ENCODE measurements at places on chromosomes 1 and 21.
A peak's percentile ranks its signal among the peaks of the same experiment; 100 is the strongest.

GRCh38 chr1:16239972-16240491 lies 3.0 kb upstream of the CPLANE2 start:
- no peak for DNase-seq

- no peak for DNase-seq
Observed at GRCh38 chr1:28286111-28286510, 26.8 kb downstream of the SESN2 start.

DNA sequence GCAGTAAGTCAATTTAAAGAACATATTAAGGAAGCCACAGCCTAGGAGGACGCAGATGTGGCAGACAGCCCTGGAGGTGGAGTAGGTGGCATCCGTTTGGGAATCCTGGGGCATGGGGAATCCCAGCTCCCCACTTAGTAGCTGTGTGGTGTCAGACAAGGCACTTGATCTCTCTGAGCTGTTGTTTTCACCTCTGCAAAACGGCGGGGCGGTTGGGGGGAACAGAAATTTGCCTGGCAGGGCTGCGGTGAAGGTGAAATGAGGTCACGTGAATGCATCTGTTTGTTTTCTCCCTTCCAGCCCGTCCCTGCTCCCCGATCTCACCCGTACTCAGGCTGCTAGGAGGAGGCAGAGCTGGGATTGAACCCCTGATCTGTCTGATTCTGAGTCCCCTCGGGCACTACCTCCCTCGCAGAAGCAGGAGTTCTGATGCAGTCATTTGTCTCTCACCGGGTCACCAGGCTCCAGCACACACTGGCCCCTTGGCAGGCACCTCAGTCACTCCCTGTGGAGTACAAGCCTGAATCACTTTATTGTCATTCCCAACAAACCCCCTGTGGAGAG lies 2.2 kb upstream of the LAPTM5 start:
- no peak for DNase-seq

GRCh38 chr1:169727307-169727706 lies 6.6 kb downstream of the SELE start:
- no peak for DNase-seq

GRCh38 chr1:157975228-157975950 lies 18.1 kb upstream of the KIRREL1 start:
- DNase-seq = no peak

GRCh38 chr1:221076391-221076811 lies 197.2 kb downstream of the HLX start:
- DNase-seq = no peak

DNA sequence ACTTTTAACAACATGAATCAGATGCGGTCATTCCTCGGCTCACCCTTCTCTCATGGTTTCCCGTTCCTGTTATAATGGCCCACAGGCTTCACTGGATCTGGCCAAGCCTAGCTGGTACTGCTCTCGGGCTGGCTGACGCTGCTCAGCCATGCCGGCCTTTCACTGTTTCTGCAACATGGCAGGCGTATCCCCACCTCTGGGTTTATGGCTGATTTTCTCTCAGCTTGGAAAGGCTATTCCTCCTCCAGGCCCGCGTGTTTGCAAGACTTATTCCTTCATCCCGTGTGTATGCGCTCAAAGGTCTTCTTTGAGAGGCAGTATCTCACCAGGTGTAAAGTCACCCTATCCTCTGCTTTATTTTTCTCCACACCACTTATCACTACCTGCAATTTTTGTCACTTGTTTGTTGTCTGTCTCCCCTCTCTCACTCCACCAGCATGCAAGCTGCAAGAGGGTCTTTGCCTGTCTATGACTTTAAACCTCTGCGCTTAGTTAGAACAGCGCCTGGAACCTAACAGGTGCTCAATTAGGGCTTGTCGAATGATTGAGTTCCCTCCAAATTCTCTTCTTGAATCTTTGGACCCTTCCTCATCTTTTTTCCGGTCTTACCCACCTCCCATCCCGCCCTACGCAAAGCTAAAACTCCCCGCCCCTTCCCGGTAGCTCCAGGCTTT lies 491 bp upstream of the RAP1A start:
- no peak for DNase-seq

- peak; percentile 59 for DNase-seq
Observed at GRCh38 chr1:164559342-164560051, 513 bp downstream of the PBX1 start.

GRCh38 chr1:41428738-41429640 lies 55.5 kb downstream of the EDN2 start:
- no peak for DNase-seq

- peak; percentile 47 for DNase-seq
Observed at GRCh38 chr1:111406321-111406768, 21.2 kb downstream of the OVGP1 start.

- no peak for DNase-seq
Observed at GRCh38 chr1:18886003-18886335, 16.4 kb downstream of the ALDH4A1 start.

DNA sequence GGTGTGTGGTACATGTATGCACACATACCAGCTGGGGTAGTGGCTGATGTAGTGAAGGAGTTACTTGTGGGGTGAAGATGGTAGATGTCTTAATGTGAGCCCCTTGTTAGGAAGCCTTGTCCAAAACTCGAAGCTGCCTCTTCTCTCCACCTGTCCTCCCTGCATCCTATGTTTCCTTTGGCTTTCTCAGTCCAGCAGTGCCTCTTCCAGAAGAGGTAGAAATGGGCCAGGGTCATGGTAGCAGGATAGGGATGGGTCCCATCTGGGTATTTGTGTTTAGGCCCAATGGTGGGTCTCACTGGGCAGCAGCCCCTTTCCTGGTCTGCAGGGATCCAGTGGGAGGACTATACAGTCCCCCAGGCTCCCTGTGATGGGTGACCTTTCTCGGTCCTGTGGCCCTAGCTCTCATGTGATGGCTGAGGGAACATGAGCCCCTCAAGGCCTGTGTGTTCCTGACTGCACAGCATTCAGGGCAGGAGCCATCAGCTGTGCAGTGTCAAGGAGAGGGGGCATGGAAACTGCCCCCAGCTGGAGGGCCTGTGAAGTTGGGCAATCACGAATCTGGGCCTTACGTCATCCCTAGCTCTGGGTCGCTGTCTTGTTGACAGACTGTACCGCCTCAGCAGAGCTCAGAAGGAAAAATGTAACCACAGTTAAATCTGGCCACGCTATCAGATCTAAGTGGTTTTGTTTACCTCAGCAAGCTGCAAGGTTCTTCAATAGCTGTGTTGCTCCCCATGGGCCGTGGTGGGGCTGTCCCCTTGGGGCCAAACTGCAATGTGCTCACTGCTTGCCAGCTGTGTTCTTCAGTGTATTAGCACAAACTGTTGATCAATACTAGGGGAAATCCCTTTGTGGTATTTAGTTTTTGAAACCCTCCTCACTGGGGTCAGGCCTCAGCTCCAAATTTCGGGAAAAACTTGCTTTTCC lies 82.7 kb downstream of the NOS1AP start:
- DNase-seq = no peak

- DNase-seq = no peak
Observed at GRCh38 chr1:116854403-116854690, 55.4 kb upstream of the PTGFRN start.

GRCh38 chr1:224564454-224565084 lies 51.5 kb upstream of the CNIH3 start:
- DNase-seq = no peak

DNA sequence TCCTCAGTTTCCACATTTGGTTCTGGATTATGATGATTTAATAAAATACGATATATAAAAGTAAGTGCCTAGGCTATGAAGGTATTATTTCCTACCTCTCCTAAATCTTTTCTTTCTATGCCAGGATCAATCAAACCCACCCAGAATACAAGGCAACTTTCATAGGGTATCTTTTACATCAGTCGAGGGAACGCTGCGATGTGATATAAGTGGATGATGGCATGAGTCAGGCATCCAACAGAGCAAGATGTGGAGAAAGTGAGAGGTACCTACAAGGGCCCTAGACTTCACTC lies 781 bp downstream of the TTLL7 start:
- no peak for DNase-seq

GRCh38 chr1:185341196-185341781 lies 24.2 kb upstream of the IVNS1ABP start:
- no peak for DNase-seq

DNA sequence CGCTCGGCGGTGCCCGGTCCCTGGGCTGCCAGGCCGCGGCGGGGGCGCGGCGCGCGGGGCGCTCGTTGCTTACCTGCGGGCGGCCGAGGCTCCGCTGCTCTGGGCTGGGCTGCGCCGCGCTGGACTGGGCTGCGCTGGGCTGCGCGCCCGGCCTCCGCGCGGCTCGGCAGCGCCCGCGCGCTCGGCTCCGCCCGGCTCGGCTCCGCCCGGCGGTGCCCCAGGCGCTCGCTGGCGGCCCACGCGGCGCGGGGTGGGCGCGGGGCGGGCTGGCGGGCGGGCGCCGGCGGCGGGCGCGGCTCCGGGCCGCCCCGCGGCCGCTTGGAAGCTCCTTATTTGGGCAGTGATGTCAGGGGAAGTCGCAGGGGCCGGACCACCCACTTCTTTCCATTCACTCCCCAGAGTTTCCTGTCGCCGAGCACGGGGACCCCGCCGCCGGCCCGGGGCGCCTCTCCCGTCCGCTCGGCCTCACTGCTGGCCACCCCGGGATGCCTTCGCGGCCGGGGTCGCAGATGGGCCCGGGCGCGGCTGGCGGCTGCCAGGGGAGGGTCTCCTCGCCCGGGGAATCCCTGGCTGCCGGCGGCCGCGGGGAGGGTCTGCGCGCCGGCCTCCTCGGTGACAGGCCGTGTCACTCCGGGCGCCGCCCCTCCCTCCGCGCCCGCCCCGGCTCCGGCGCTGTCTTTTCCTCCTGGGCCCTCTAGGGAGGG lies 177.7 kb upstream of the EDN2 start:
- no peak for DNase-seq

DNA sequence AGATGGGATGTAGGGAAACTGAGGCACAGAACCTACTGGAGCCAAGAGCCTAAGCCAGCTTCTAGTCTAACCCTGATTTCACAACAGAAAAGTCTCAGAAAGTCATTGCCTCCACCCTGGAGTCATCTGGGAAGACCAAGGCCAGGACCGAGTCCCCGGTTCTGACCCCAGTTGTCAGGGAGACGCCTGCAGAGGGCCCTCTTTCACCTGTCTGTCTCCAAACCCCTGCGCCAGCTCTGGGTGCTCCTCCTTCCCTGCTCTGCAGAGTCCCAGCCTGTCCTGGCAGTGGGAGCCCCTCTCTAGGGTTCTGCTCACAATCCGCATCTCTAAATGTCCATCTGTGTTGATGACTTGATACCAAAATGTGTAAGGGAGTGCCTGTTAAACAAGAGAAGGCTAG lies 149.7 kb downstream of the PGBD5 start:
- DNase-seq = no peak

DNA sequence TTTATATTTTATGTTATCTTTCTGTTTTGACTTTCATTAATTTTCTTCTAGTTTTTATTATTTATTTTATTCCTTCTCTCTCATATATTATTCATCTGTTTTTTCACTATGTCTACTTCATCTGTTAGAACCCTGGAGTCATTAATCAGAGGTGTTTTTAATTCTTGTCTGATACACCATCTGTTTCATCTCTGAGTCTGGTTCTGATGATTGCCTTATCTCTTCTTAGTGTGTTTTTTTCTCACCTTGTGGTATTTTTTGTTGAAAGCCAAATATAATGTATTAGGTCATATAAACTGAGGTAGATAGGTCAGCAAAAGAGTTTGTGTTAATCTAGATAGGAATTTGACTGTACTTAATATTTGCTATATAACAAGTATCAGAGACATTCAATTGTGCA lies 1005.7 kb upstream of the NCAM2 start:
- no peak for DNase-seq

GRCh38 chr1:201639826-201640225 lies 100.9 kb downstream of the NAV1 start:
- no peak for DNase-seq

- no peak for DNase-seq
Observed at GRCh38 chr1:34784751-34785221, 3.8 kb downstream of the GJB3 start.

GRCh38 chr1:34419663-34420136 lies 243.0 kb downstream of the C1orf94 start:
- no peak for DNase-seq

DNA sequence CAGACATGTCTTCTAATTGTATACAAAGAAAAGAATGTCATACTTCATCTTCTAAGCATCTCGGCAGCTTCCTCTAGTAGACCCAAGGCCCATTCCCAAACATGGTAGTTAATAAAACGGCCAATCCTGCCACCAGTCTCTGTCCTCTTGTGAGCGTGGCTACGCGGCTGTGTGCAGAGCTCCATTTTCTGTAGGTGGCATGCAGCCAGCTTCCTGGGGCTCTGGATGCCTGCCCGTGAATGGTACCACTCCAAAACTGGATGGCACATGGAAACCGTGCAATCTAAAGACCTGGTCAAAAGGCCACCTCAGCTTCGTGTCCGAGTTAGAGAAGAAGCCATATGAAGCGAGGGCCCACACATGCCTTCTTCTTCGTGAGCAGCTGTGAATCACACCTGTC lies 110.7 kb downstream of the SIPA1L2 start:
- peak; percentile 73 for DNase-seq

DNA sequence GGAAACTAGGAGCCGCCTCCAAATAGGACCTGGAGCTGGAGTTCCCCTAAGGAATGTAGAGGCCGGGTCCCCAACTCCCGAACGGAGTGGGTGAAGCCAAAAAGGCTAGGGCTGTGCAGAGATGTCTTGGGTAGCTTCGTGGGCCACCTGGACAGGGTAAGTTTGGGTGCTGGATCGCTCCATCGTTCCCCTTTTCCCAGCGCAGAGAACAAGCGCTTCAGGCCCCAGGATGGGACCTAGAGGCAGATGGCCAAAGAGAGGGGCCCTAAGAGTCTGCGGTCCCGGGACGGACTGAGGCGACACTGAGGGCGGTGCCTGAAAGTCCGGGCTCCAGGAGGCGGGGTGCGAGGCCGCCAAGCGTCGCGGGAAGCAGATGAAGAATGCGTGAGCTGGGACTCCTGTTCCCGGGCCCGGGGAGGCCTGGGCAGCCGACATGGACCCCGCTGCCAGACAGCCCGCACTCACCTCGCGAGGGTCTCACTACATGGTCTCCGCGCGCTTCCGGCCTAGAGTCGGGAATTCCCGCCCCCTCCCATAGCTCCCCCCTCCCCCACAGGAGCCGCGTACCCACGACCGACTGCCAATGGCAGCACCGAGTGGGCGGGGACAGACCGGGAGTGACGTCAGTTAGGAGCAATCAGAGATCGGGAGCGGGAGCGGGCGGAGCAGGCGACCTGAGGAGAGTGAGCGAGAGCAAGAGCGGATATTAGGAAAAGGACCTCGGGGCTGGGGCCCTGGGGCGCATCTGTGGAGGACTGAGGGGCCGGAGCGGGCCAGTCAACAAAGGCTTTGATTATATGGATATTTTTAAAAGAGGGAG lies at the start of gene SLC39A1:
Gene SLC39A1 (minus strand): TSS at position 508 of the 820 bp plus-strand sequence. CDS start 822 bp downstream, outside the sequence.
- DNase-seq = peak; percentile 97

DNA sequence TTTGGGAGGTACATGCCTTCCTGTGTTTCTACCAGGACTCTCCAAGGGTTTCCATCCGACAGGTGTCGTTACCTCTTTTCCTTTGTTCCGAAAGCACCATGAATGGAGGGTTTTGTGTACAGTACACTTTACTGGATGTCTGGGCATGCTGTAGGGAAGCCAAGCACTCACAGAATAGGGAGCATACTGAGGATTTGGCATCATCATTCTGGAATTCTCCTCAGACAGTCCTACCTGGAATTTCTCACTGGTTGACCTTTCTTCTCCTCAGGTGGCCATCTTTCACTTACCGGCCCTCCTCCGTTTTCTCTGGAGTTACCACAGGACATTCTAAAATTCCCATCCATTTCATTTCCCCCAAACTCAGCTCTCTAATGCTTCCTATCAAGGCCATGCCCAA lies 5.9 kb upstream of the MPL start:
- peak; percentile 69 for DNase-seq

Measured in NCI-H774 (cell line).